Stimulated activated CD8-positive, alpha-beta memory T cell treated with anti-CD3 and anti-CD28 coated beads, Interleukin-2, amount 100 ng/mL, for 48 hours (primary cell): ENCODE measurements at places on chromosomes 12 and 14.

- no peak for DNase-seq
Measured at GRCh38 chr12:132427999-132428935, 61.7 kb upstream of the FBRSL1 start.

DNA sequence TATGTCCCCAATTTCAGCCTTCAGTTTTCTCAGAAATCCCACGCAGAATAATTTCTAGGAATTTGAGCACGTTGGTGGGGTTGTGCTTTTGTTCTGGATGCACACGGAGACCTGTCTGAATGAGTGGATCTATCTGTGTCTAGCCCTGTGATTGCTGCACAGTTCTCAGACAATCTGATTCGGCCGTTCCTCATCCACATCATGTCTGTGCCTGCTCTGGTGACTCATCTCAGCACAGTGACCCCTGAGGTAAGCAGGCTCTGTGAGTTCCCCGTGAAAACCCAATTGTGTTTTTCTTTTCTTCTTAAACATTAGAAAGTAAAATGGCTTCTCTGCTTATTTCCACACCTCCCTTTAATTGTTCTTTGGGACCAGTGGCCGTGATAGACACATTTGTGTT is 20.2 kb downstream of the UBE3B start:
- DNase-seq: no peak

DNA sequence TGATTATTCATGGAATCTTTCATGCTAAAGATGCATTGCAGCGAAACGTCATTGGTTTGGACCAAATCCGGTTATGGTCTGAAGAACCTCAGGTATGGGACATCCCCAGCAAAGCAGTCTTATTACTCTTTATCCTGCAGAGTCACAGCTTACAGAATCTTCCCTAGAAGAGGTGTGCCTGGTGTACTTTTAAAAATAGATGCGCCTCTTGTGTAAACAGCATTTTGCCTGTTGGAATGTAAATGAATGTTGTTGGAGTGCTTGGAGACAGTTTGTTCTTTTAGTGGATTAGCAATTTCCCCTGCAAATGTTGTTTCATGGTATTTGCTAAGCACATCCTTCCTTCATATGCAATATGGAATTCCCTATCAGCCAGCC is 242.5 kb downstream of the ZFP36L1 start:
- DNase-seq: no peak

- no peak for DNase-seq
Measured at GRCh38 chr12:113895176-113895575, 70.9 kb downstream of the RBM19 start.

DNA sequence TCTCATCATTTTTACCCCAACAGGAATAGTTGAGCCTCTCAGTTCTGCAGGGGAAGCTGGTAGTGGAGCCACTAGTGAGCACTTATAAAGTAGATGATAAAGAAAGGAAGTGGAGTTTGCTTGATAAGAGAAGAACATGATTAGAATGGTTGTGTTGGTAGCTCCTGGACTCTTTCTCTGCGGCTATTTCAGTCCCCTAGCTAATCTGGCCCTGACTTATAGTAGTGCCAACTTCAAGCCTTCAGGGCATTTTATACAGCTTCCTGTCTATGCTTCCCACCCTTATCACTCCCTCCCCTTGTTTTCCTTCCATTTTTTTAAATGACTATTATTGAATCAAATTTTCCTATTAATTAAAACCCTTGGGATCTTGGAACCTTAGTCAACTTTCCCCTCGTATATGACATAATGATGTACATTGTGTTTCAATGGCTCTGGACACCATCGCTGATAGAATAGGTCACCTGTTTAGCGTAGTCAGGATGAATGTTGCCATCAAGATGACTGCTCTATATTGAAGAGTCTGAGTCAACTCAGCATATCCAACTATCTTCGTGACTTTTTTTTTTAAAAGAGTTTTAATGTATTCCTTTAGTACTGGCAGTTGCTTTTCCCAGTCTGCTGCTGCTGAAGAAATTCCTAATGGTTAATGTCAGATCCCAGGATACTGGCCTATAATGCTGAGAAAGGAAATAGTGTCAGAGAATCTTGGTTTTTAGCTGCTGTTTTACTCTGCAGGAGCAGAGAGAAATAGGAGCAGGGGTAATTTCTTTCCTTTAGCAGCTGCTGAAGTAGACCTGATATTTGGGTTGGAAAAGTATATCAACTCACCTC is 16.2 kb upstream of the PCNX1 start:
- DNase-seq: no peak
